Breast epithelium (tissue), 4 donors: ENCODE measurements at places on chromosomes 6 and 20. TPM values are rescaled to one million over a fixed set of nuclear protein-coding genes. Genes with fewer than 3 reads are reported as not detected.

DNA sequence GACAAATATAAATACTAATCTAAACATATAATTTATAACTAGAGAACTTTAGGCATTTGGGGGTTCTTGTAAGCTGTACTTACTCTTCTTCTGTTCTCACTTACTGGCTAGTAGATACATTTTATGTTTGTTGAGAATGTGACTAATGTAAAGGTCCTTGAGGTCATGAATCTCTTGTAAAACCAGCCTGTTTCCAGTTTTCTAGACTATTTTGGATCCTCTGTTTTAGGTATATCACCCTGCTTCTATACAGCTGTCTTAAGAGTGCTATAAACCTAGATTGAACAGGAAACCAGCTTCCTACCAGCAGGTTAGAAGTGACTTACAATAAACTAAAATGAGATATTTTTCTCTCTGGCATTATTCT lies 134.2 kb downstream of the PLCB4 start:
- no peaks in the 10 kb centered on the region for H3K36me3 ChIP-seq
- no peaks in the 10 kb centered on the region for H3K4me1 ChIP-seq
- H3K4me3 ChIP-seq: no peak overlapping the region

DNA sequence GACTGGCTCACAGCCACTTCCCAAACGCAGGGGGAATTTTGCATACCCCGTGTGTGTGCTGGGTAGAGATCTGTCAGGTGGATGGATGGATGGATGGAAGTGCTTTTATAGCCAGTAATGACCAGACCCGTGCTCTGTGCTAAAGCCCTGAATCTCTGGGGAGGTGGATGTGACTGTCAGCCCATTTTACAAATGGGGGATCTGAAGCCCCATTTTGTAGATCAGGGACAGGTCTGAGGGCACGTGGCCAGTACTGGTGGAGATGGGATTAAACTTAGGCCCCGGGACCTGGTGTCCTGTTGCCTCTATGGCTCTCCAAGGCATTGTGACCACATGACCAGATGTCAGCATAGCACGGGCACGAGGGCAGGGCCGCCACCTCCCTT lies 38.2 kb upstream of the ZBP1 start:
- H3K27ac ChIP-seq: no peak overlapping the region
- no peak overlapping the region for H3K4me3 ChIP-seq
- DNase-seq: peak; percentile 16

- no peak overlapping the region for H3K4me3 ChIP-seq
- no peaks in the 10 kb centered on the region for H3K4me1 ChIP-seq
- no peaks in the 10 kb centered on the region for H3K36me3 ChIP-seq
- no peak for DNase-seq
- H3K27ac ChIP-seq: no peak overlapping the region
- no peaks in the 10 kb centered on the region for H3K27me3 ChIP-seq
Measured at GRCh38 chr6:144365271-144365670, 80.1 kb downstream of the UTRN start.

- DNase-seq: no peak
- no peak overlapping the region for H3K27ac ChIP-seq
- H3K4me1 ChIP-seq: no peaks in the 10 kb centered on the region
- no peak overlapping the region for H3K4me3 ChIP-seq
- no peaks in the 10 kb centered on the region for H3K36me3 ChIP-seq
- H3K27me3 ChIP-seq: peaks cover 5% of the 10 kb centered on the region
Measured at GRCh38 chr6:43304361-43304760, 4.3 kb downstream of the CRIP3 start.

DNA sequence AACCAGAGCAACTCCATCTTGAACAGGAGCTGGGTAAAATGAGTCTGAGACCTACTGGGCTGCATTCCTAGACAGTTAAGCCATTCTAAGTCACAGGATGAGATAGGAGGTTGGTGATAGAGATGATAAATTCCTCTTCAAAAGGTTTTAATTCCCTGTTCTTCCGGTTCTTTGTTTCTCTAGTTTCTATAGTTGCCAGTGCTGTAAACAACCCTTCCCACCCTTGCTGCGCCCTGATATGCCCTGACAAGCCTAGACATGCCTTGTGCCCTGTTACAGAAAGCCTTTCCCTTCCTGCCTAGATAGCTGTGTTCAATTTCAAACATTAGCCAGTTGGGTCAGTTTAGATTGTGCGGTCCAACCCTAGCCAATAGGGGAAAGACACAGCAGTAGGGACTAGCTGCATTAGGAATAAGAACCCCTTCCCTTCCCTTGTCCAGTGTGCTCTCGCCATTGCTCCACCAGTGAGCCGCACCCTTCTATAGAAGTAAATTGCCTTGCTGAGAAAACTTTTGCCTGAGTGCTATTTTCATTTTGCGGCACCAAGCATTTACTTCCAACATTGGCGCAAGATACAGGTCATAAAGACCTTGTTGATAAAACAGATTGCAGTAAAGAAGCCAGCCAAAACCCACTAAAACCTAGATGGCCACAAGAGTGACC lies 52.5 kb upstream of the CCN2 start:
- H3K36me3 ChIP-seq: no peaks in the 10 kb centered on the region
- no peaks in the 10 kb centered on the region for H3K4me1 ChIP-seq
- H3K4me3 ChIP-seq: no peak overlapping the region
- DNase-seq: no peak

- no peaks in the 10 kb centered on the region for H3K27me3 ChIP-seq
- DNase-seq: no peak
- no peaks in the 10 kb centered on the region for H3K4me1 ChIP-seq
- no peak overlapping the region for H3K4me3 ChIP-seq
Measured at GRCh38 chr20:61400499-61400898, 148.4 kb downstream of the CDH4 start.

DNA sequence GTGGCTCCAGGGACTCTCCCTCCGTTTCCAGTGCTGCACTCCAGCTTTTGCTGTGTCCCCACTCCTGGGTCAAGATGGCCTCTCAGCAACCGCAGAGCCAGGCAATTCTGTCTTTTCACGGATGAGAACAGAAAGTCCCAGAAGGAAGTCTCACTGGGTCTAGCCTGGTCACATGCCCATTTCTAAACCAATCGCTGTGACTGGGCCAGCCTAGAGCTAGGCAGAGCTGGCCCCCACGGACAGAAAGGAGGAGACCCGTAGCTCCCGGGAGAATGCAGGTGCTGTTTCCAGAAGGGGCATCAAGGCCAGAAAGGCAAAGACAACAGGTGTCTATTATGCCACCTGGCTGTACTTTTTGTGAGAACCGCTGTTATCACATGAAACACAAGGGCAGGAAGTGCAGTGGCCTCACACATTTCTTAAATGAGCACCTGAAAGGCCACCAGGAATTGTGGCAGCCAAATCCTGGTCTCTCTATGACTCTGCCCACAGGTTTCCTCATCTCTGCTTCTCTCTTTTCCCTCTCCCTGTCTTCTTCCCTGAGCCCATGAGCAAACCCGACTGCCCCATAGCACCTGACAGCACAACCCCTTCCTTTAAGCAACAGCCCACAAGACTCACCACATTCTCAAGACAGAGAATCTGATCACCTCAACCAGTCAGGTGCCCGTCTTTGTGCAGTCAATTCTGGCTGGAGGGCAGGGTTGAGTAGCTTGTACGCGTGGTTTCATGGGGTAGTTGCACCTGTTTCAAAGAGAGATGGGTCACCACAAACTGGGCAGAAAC lies 37.1 kb upstream of the B4GALT5 start:
- no peak overlapping the region for H3K4me3 ChIP-seq
- H3K27me3 ChIP-seq: no peaks in the 10 kb centered on the region
- H3K4me1 ChIP-seq: peaks cover 13% of the 10 kb centered on the region
- peak overlapping the region; percentile 70 for H3K27ac ChIP-seq
- DNase-seq: no peak

Gene TRIM10
- not detected for total RNA-seq

Gene C6orf15
- total RNA-seq: not detected

Gene SSTR4
- total RNA-seq: not detected
